Activated CD4-positive, alpha-beta T cell treated with anti-CD3 and anti-CD28 coated beads, Interleukin-2, amount 10 ng/mL, durations not matched to agents 24 days and 14 days (primary cell): ENCODE measurements at places on chromosomes 5 and 9. TPM values are rescaled to one million over a fixed set of nuclear protein-coding genes. Genes with fewer than 3 reads are reported as not detected.

Gene C5
- total RNA-seq = 1.3 and 1.5 TPM in 2 replicates

GRCh38 chr5:176743868-176744583 is 66.3 kb upstream of the UNC5A start:
- DNase-seq = no peak

GRCh38 chr9:84860249-84861115 is 191.0 kb downstream of the NTRK2 start:
- no peak for DNase-seq

DNA sequence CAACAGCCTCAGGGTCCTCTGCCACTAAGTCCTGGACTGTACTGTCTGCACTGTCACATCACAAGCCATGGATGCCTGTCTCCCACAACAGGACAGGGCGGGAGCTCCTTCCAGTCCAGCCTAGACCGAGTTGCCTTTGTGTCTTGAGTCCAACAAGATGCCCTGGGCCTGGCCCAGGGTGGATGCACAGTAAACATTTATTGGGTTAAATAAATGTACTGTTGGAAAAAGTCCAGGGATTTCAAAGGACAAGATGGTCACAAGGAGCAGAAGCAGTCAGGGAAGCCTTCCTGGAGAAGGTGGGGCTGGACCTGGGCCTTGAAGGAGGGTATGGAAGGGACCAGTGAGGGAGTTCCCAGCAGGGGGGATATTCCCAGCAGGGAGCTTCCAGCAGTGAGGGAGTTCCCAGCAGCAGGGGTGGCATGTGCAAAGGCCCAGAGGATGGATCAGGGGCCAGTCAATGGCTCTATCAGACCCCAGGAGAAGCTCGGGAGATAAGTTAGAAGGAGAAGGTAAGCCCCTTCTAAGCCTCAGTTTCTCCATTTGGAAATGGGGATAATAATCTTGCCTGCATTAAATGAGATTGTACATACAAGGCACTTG is 72.7 kb upstream of the NEURL1B start:
- DNase-seq = no peak
